H4 (cell line): ENCODE measurements at places on chromosomes 1 and 21. TPM values are rescaled to one million over a fixed set of nuclear protein-coding genes. Genes with fewer than 3 reads are reported as not detected.

IFNLR1 gene
- total RNA-seq: 0.21 and 0.90 TPM in 2 replicates

SPRR2A gene
- total RNA-seq: not detected in 2 replicates

GRCh38 chr1:111225717-111226400 lies 1.7 kb upstream of the CHI3L2 start:
- no peak for DNase-seq

- DNase-seq: no peak
These were observed 43.1 kb downstream of the KCNA2 start for GRCh38 chr1:110563089-110563488.

DNA sequence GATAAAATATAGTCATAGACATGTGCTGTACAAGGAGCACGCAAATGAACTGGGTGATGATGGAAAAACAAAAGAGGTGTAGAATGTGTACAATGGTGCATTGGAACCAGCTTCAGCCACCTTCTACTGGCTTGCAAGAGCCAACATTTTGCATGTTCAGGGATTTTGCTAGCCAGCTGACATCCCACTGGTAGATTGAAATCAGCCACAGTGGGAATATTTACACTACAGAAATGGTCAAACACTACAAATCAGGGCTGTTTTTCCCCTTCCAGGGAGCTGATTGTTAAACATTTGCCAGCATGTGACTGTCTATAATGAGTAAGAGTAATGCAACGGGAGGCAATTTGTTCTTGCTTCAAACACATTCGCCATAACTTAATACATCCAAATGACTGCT lies 23.2 kb downstream of the PMVK start:
- DNase-seq: no peak

GRCh38 chr1:157497284-157497683 lies 55.0 kb downstream of the FCRL5 start:
- no peak for DNase-seq
